ENCODE measurements at places on chromosomes 1 and 21.

- DNase-seq: no peak
Measured at GRCh38 chr21:45030682-45031570, 43.5 kb upstream of the ADARB1 start.

DNA sequence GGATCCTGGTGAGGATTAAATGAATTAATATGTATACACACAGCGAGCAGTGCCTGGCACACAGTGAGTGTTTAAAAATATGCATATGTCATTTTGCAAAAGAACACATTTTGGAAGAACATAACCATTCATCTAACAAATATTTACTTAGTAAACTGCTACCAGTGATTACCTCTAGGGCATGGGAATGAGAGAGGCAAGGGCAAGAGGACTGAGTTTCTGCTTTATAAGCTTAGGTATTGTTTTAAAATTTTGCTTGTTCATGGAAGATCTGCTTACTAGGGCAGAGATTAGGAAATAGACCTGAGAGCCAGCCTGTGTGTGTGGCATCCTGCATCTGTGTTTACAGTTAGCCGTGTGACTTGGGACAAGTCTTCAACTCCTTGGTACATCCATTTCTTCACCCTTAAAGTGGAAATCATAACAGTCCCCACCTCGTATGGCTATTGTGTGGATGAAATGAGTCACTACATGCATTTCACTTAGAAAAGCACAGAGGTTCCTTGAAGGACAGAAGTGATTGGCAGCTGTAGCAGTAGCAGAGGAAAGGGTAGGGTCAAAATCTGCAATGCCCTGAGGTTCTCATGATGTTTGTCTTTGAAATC, 198.5 kb upstream of the FMN2 start:
- DNase-seq: no peak

DNA sequence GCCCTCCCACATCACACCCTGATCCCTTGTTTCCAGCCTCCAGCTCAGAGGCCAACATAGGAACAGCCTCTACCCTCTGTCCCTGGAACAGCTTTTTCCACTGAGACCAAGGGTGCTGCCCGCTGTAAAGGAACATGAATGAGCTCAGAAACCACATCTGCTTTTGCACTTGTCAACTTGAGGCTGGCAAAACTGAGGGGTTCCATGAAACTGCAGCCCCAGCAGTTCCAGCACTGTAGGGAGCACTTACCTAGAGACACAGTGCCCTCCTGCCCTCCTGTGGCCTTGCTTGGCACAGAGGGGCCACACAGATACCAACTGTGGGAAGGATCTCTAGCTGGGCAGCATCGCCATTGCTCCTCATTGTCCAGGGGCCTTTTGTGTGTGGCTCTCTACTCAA, 51.7 kb downstream of the ITPKB start:
- DNase-seq: peak; percentile 24

DNA sequence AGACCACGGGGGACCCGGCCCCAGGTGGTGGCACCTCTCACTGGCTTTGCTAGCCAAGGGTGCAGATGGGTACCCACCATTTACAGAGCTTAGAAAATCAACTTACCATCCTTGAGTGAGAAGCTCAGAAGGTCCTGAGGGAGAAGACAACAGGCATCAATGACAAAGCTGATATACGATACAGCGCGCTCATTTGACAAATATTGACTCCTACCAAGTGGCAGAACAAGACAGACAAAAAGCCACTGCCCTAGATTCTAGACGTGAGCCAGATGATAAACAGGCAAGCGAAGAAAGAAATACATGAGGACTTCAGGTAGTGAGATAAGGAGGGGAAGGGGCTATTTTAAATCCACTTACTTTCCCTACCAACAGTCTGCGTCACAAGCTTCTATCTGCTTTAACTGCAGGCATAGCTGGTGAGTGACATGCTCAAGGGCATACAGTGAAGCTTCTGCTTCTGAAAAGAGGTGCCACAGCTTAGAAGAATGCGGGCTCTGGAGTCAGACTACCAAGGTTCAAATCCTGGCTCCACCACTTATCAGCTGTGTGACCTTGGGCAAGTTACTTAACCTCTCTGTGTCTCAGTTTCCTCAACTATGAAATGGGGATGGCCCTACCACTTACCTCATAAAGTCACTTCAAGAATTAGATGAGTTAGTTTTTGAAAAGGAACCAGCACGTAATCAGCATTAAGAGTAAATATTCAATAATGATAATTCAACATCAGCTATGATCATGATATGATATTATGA, 29.1 kb downstream of the TMCO4 start:
- no peak for DNase-seq

- no peak for DNase-seq
Measured at GRCh38 chr1:213051881-213052202, 801 bp downstream of the RPS6KC1 start.

GRCh38 chr1:47843781-47844557, 153.2 kb downstream of the TRABD2B start:
- DNase-seq: no peak

GRCh38 chr1:11399250-11399649, 79.7 kb upstream of the DISP3 start:
- DNase-seq: no peak

DNA sequence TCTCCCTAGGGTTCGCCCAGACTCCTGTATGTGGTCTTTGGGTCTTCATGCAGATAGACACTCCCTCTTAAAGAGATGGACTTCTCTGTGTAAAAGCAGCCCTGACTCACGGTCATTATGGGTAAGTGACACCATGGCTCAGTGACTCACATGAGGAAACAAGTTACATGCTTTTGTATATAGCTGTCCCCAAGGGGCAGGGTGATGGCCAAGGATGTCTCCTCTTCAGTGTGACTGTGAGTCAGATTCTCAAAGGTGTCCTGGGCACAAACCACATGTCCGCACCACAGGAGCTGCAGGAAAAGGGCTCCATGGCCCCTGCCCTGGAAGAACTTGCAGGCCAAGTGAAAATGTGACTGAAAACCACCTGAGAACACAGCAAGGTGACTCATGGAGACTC, 380.4 kb downstream of the NPHP4 start:
- DNase-seq: no peak

- DNase-seq: no peak
Measured at GRCh38 chr1:22457345-22457744, 5.7 kb downstream of the ZBTB40 start.

DNA sequence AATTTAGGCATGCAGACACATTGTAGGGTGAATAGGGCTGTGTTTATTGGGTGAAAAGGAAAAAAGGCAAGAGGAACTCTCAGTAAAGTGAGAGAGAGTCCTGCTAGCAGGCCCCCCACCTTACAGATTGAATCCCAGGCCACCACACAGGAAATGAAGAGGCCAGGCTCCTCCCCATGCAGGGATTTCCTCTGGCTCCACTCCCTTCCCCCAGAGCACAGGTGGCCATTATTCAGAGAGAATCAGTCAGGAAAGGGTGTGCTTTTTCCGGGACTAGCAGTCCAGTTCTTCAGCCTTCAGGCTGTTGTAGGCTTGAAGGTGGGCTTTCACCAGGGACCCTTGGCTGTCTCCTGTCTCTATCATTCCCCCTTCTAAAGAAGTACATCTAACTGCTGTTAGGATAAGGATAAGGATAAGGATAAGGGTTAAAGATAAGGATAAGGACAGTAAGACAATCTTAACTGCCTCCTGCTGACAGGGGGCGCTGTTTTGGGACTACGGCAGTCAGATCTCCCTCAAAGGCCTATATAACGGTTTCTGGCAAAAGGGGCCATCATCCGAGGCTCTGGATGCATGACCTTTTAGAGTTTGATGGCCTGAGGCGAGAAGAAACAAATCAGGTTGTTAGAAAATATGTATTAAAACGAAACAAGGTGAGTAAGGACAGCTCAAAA, 26.3 kb downstream of the ZNF648 start:
- DNase-seq: no peak

DNA sequence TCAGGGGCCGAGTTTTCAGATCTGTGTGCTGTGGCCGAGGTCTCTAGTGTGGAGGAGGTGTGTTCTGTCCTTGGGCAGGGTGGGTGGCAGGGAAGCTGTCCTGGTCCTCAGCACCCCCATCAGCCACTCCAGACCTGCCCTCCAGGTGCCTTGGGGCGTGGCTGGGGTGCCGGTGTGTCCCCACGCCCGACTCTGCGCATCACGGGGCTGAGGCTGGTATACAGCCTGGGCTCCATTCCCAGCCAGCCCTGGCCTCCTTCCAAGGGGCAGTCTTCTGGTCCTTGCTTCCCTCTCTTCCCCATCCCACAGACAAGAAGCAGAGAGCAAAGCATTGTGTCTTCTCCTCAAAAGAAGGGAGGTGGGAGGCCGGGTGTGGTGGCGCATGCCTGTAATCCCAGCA, 4.0 kb downstream of the SAMD11 start:
- DNase-seq: no peak

DNA sequence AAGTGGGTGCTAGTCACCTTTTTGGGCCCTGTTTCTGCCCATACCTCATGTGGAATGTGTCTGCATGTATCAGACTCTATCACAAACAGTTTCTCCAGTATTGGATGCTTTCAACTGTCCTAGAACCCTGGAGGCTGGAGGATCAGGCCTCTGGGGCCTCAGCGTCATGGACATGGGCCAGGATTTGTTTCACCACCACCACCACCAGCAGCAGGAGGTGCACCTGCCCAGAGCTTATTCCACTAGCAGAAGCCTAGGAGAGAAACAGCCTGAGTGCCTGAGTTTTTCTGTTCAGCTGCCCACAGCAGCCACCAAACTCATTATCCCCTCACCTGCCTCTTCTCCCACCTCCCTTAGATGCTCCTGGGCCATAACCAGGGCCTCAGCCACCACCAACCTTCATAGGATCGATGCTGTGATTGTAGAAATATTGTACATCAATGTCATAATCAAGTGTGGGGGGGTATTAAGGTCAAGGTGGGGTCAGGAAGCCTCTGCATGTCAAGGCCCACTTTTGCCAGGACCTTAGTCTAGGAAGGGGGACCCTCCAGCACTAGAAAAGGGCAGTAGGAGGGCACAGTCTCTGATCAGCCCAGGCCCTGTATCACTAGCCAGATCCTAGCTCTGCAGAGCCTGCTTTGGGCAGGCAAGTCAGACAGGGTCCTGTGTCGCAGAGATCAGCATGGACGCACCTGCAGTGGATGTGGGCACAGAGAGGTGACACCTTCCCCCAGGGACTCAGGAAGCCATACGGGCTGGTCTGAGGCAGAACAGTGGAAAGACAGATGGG, 9.3 kb downstream of the DMAP1 start:
- DNase-seq: no peak

GRCh38 chr1:169287280-169287679, 80.3 kb downstream of the NME7 start:
- no peak for DNase-seq

DNA sequence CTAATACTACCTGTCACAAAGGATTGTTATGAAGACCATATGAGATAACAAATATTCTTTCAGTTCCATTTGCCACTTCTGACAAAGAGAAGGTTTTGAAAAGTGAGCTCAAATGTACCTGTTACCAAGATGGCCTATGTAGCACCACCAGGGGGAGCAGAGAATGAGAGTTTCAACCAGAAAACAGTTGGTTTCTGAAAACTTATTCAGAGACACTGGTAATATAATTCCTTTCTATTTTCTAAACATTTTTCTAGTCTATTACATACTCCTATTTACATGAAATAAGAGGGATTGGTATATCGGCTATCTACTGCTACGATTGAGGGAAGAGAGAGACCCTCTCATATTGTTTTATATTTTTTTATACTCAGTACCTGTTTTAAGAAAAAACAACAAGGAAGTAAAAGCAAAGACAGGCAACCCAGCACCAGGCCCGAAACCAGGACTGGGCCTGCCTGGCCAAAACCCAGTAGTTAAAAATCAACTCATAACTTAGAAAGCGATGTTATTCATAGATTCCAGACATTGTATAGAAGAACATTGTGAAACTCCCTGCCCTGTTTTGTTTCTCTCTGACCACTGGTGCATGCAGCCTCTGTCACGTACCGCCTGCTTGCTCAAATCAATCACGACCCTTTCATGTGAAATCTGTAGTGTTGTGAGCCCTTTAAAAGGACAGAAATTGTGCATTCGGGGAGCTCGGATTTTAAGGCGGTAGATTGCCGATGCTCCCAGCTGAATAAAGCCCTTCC, 48.3 kb downstream of the IL23R start:
- DNase-seq: no peak

- no peak for DNase-seq
Measured at GRCh38 chr1:147077936-147078605, 94.2 kb downstream of the PRKAB2 start.

- DNase-seq: no peak
Measured at GRCh38 chr1:232900818-232901217, 49.6 kb upstream of the NTPCR start.

DNA sequence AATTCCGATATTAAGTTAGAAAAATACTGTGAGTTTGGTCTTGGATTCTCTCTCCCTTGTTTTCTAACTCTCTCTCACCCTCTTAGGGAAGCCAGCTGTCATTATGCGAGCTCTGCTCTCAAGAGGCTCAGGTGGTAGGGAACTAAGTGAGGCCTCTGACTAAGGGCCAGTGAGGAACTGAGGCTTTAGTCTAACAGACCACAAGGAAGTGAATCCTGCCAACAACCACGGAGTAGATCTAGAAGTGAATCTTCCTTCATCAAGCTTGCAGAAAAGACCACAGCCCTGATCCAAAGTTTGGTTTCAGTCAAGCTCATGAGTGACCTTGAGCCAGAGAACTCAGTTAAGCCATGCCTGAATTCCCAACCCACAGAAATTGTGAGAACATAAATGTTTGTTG, 180.1 kb upstream of the PRMT6 start:
- DNase-seq: no peak

DNA sequence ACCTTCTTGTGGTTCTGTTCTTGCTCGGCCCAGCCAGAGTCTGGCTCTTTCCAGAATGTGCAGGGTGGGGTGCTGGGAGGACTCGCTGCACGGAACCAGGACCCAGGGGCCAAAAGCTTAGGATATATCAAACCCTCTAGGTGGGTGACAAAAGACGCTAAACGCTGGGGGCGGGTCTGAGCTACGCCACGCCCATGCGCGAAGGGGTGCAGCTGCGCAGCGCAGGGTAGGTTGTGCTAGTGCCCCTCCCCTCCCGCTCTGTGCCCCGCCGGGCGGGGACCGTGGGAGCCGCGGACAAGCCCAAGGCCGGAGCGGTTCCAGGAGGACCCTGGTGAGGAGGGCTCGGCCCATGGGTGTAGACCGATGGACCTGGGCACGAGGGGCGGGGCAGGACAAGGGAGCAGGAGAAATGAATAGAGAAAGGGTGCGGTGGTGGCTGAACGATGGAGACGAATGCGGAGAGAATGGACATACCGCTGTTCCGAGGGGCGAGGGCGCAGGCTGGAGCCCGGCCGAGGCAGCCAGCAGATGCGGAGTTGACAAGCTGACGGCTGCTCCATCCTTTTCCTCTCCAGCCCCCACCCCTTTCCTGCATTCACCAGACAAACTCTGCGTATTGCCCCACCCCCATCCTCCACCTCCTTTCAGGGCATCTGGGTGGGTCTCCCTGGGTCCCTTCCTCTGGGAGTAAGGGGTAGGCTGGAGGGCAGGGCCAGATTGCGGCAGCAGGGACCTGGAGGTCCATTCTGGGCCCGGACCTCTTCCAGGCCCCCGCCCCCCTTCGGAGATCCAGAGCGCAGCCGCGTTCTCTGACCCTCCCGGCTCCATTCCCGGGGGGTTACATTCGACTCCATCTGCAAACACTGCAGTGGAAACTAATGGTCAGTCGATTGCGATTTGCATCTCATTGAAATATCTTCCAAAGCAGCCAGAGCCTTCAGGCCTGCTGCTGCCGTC, at the start of gene RUSC1:
Gene RUSC1, plus strand, starts transcription at position 234 of the 957 bp plus-strand sequence. CDS start 880 bp downstream, outside the sequence.
- DNase-seq: peak; percentile 73

- DNase-seq: no peak
Measured at GRCh38 chr1:30277911-30278310, 445.5 kb downstream of the MATN1 start.
